NCI-H187 treated with DMSO at 0.1 percent for 48 hours (cell line): ENCODE measurements at places on chromosomes 12 and 14.
A peak's percentile ranks its signal among the peaks of the same experiment; 100 is the strongest.

DNA sequence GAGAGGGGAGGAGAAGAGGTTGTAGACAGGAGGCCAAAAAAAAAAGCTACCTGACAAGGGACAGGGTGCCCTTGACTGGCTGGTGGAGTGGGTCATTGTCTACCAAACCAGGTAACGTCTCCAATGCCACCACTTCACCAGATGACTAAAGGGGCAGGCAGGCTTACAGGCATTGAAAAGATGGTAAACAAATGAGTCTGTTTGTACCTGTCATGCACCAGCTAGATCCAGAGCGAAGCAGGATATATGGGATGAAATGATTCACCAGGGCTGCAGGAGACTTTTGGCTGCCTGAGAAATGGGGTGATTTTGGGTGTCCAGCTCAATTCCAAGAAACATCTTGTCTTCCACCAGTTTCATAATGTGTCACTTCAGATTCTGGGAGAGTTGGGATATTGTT lies 4.0 kb downstream of the C12orf54 start:
- DNase-seq = no peak

DNA sequence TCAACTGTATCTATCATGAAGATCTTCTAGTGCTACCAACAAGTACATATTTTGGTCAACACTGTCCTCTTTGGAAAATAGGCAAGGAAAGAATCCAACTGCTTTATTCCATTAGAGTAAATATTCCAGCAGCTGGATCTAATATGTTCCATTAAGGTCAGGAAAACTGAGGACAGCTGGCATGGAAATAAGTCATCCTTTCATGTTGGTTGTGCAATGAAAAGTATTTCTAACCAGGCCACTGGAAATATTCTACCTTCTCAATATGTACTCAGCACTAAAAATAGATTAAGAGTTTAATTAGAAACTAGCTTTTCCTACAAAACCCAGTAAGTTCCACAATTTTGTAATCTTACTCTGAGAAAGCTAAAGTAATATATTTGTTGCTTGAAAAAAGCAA lies 19.6 kb downstream of the HIGD1C start:
- no peak for DNase-seq

- DNase-seq = no peak
Measured at GRCh38 chr12:110841007-110841406, 5.8 kb upstream of the CCDC63 start.

- no peak for DNase-seq
Measured at GRCh38 chr12:1530592-1531152, 63.7 kb downstream of the FBXL14 start.

GRCh38 chr12:54162741-54163140 lies 26.0 kb downstream of the SMUG1 start:
- DNase-seq = peak; percentile 87

- no peak for DNase-seq
Measured at GRCh38 chr14:51554339-51554920, 97.3 kb upstream of the FRMD6 start.

- DNase-seq = no peak
Measured at GRCh38 chr14:76267322-76268046, 108.5 kb upstream of the ESRRB start.

- no peak for DNase-seq
Measured at GRCh38 chr12:77251799-77252198, 186.4 kb upstream of the E2F7 start.

GRCh38 chr12:78375461-78375860 lies 489.1 kb upstream of the SYT1 start:
- no peak for DNase-seq

- no peak for DNase-seq
Measured at GRCh38 chr12:6189028-6189427, 11.2 kb upstream of the CD9 start.

- DNase-seq = no peak
Measured at GRCh38 chr12:116878567-116879508, 2.4 kb downstream of the HRK start.

GRCh38 chr12:124361996-124362395 lies 67.1 kb downstream of the RFLNA start:
- no peak for DNase-seq

GRCh38 chr12:53227341-53227740 lies 4.7 kb downstream of the RARG start:
- DNase-seq = no peak

- no peak for DNase-seq
Measured at GRCh38 chr14:81302638-81303037, 81.9 kb upstream of the GTF2A1 start.

GRCh38 chr14:90294872-90295271 lies 36.9 kb downstream of the NRDE2 start:
- no peak for DNase-seq

DNA sequence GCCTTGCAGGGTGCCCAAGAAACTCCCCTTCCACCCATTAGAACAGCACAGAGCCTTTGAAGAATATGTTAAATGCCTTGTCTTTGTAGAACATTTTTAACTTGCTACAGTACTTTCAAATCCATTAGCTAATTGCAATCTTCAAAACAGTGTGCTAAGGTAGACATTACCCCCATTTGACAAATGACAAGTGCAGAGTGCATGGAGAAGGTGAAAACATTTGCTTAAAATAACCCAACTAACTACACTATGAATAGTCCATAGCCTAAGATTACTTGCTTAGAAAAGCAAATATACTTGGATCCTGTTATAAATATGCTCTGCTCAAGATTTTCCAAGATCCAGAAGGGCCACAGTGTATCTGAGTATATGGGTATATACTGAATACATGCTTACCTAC lies 87.0 kb upstream of the G2E3 start:
- no peak for DNase-seq

GRCh38 chr14:87995500-87996290 lies 2.7 kb upstream of the GALC start:
- DNase-seq = no peak

GRCh38 chr14:95407354-95407753 lies 87.6 kb upstream of the CLMN start:
- no peak for DNase-seq

DNA sequence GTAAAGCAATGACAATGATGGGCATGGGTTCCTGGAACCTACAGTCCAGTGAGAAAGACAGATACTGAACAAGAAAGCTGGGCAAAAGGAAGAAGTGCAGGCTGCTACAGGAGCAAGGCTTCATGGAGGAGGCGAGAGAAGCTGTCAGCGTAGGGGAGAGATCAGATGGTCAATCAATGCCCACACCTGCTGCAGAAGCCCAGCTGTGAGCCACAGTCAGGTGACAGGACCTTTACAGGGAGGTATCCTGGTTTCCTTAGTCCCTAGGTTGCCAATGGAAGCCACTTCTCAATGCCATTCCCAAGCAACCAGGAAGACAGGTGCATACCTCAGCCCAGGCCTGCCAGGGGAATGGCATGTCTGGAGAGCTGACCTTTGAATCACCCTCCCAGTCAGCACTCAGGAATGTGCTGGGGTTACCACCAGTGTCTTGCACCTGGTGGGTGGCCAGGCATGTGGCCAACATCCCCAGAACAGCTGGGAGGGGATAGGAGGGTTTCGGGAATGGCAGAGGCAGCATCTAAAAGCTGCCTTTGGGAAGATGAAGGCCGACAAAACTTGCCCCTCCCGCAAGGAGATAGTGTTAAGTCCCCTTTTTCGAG lies 170.3 kb downstream of the TTC7B start:
- DNase-seq = no peak

DNA sequence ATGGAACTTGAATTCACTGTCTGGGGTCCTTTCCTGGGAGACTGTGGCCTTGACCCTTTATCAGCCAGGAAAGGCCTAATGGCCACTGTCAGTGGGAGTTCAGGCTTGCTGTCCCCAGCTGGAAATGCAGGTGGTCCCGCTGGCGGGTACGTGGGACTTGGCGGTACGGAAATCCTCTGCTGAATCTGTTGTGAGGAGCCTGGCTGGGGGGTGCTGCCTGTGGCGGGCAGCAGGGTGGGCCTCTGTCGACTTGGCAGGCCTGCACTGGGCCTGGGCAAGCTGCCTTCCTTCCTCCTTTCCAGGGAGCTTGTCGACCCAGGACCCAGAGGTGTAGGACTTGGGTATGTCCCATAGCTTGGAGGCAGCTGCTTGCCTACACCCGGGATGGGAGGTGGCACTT lies 26.3 kb downstream of the ZFYVE21 start:
- DNase-seq = no peak

GRCh38 chr12:132245521-132246101 lies 83.8 kb downstream of the GALNT9 start:
- no peak for DNase-seq

GRCh38 chr12:70806827-70807226 lies 113.7 kb downstream of the PTPRR start:
- no peak for DNase-seq
